Effector CD4-positive, alpha-beta T cell (primary cell): ENCODE measurements at places on chromosomes 11 and 22.

DNA sequence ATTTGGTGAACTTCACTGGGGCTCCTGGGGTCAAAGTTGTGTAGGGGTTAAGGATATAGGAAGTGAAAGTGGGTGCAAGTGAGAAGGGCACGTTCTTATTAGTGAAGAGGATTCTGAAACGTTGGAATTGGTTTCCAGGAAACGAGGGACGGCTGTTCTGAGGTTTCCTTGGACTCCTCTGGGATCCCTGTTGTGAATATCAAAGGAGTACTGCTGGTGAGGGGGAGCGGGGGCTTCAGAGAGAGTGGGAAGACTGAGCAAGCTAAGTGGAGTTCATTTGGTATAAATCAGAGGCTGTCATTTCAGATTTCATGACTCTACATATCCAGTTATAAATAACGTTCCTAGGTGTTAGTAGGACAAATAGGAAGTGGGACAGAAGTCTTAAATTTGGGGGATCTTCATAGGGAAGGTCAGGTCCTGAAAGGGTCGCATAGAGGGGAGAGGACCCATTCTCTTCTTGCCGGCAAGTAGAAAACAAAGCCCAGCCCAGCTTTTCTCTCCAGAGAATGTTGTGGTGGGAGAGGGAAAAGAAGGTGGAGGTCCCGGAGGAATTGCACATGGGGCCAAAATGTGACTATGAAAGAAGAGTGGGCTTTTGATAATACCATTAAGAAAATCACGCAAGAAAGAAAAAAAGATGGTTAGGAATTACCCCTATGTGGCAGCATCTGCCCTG is 1.1 kb upstream of the NELL1 start:
- no peak for DNase-seq

DNA sequence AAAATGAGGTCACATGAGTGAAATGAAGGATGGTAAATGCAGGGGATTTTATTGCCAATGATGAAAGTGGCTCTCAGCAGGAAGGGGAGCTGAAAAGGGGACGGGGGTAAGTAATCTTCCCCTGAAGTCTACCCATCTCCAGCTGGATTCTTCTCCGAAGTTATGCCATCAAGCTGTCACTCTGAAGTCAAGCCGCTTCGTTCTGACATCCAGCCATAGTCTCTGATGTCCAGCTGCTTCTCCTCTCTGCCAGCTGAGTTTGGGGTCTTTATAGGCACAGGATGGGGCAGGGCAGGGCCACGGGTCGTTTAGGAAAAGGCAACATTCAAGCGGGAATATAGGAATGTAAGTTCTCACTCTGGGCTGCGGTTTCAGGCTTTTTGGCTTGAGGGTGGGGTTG is 181.9 kb upstream of the ANO3 start:
- no peak for DNase-seq

DNA sequence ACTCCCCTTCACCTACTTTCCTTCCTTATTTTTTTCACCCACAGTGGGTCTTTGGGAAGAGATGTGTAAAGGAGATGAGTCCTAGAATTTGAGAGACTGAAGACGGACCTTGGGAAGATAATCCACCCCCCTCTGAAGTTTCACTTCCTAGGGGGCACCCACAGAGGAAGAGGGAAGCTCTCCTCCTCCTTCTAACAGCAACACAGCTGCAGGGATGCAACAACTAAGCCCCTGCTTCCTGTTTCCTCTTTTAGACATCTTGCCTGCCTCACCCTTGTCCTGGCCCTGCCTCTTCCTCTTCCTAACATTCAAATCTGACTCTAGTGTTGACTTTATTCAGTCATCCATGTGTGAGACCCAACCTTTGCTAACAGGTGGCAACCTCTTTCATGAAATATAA is 424.6 kb downstream of the BUD13 start:
- DNase-seq, result no peak

- no peak for DNase-seq
Observed at GRCh38 chr11:13288375-13289029, 10.9 kb downstream of the BMAL1 start.

DNA sequence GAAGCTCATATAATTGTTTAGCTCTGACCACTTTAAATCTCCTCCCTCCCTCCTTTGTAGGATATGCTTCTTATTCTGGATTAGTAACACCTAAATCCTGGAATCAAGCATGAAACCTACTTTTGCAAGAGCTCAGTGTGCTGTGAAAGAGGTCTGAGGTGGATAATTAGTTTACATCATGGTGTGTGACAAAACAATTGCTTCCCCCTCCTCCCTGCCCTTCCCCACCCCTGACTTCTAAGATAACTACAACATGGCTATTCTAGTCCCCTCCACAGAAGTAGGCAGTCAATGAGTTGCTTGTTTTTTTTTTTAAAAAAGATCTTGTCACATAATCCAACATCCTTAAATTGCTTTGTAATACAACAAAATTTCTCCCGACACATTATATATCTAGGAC is 314.0 kb downstream of the CADM1 start:
- DNase-seq, result no peak

DNA sequence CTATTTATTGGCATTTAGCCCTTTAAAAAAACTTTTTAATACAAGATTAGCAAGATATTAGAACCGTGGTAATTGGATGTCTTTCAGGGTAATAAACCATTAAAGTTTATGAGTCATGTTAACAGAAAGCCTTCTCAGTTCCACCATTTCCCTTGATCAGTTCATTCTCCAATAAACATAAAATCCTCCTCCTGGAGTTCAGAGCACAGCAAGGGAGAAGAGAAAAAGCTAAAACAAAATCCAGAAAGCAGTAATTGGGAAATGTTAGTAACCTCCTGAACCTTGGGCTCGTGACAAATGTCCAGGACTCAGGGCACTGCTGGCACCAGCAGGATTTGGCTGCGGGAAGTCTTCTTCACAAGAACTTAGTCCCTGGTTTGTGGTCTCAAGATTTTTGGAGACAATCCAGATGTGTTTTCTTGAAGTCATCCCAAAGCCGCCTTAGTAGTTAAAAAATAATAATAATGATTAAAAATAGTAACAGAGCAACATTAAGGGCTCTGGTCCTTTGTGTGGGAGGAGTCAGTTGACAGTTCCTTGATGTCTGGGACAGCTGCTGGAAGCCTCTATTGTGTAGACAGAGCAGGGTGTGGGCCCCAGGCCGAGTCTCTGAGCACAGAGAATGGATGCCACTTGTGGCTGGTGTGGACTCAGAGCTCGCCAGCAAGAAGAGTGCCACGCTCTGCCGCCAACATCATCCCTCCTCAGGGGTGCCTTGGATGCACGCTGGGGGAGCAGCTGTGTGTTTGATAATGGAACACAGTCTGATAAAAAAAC is 43.4 kb upstream of the PITPNB start:
- DNase-seq, result no peak

DNA sequence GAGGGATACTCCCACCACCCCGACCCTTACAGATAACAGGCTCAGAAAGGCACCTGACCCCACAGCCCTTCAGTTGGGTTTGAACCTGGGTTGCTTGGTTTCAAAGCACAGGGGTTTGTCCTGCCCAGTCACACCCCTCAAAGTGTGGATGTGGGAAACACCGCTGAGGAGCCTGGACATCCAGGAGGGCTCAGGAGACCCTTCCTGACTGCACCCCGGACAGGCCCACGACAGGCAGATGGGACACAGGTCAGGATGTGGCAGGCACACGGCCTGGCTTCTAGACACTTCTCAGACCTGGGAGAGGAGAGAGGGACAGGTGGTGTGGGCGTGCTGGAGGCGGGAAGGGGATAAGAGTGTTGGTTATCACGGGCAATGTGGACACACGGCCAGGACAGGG is 932.3 kb downstream of the BRD1 start:
- DNase-seq, result no peak

- no peak for DNase-seq
Observed at GRCh38 chr11:14413307-14414069, 54.5 kb upstream of the RRAS2 start.

- no peak for DNase-seq
Observed at GRCh38 chr22:28728621-28729313, 12.9 kb downstream of the CHEK2 start.
